AG09309 (cell line): ENCODE measurements at places on chromosomes 1 and 21.

DNA sequence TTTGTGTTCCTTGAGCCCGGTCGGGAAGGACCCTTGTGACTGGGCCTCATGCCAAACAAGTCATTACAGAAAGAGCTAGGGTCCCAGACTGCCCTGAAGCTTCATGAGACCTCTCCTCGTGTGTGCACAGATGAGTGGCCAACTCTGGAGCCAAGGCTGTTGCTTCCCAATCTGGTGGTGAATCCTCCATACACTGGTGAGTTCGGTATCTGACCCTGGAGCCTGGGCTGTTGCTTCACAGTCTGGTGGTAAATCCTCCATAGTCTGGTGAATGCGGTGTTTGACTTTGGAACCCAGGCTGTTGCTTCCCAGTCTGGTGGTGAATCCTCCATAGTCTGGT, 737.8 kb downstream of the MATN1 start:
- no peak for DNase-seq

GRCh38 chr1:79693441-79694114, 687.0 kb upstream of the ADGRL4 start:
- DNase-seq: no peak

- no peak for DNase-seq
Measured at GRCh38 chr21:45421071-45421845, 16.3 kb downstream of the COL18A1 start.

DNA sequence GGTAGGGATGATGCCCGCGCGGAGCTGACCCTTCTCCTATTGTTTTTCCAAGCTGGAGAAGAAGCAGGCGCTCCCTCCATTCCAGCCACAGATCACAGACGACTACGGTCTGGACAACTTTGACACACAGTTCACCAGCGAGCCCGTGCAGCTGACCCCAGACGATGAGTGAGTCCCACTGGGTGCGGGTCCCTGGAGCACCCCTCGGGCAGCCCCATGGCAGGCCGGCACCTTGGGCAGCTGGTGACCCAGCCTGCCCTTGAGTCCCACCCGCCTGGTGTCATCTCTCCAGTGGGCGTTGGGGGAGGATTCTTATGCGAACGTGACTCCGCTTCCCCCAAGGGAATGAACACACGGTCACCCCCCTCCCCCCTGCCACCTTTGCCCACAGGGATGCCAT, 10.0 kb downstream of the FAAP20 start:
- DNase-seq: no peak

DNA sequence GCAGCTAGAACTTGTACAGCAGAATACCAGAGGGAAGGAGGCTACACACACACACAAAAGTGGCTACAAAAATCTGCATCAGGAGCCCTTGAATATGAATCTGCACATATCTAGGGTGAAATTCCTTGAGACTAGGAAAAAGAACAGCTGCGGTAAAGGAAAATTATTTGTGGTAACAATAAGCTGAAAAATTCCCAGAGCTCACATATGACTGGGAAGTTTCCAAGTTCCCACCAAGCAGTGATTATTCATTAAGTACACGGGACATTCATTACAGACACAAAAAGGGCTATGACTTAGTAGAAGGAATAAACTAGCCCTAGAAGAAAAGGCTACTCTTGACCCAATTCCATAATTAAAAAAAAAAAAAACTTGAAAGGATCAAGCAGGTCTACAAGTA, 149.5 kb upstream of the BACE2 start:
- no peak for DNase-seq
